ENCODE measurements at places on chromosomes 4 and X. TPM values are rescaled to one million over a fixed set of nuclear protein-coding genes. Genes with fewer than 3 reads are reported as not detected.

The NPNT gene
- total RNA-seq: 0.12 TPM

The PITX2 gene
- 0.95 TPM for total RNA-seq

The HEPH gene
- not detected for total RNA-seq

The PLAC8 gene
- total RNA-seq: 9.9 TPM

The TMEM255A gene
- total RNA-seq: 0.07 TPM

The ERVMER34-1 gene
- total RNA-seq: 3.2 TPM

The EXOC1 gene
- 40.9 TPM for total RNA-seq

The ADGRL3 gene
- total RNA-seq: 1.4 TPM

The HPGDS gene
- 32.3 TPM for total RNA-seq

Data from NCI-H460 (cell line).